ENCODE measurements at places on chromosomes 5 and 9. TPM values are rescaled to one million over a fixed set of nuclear protein-coding genes. Genes with fewer than 3 reads are reported as not detected.

TPPP gene
- 16.2 TPM for total RNA-seq

STK32A gene
- total RNA-seq = 5.3 TPM

SAXO1 gene
- not detected for total RNA-seq

RNF38 gene
- total RNA-seq = 46.8 TPM

GMCL2 gene
- not detected for total RNA-seq

CTXN3 gene
- total RNA-seq = 1.1 TPM

FCN2 gene
- total RNA-seq = not detected

SLCO6A1 gene
- total RNA-seq = 0.94 TPM

ABCA1 gene
- total RNA-seq = 27.3 TPM

SGCD gene
- total RNA-seq = 7.5 TPM
